ENCODE measurements at places on chromosomes 12 and 14. TPM values are rescaled to one million over a fixed set of nuclear protein-coding genes. Genes with fewer than 3 reads are reported as not detected.

The PIP4K2C gene
- 18.2 TPM for total RNA-seq

The KDM2B gene
- total RNA-seq = 23.7 TPM

The CD4 gene
- total RNA-seq = 0.28 TPM

The TCL1B gene
- not detected for total RNA-seq

The CCDC196 gene
- not detected for total RNA-seq

The SLC6A13 gene
- total RNA-seq = 0.19 TPM

The SLC24A4 gene
- total RNA-seq = not detected

The NANOG gene
- not detected for total RNA-seq

The SLC25A21 gene
- total RNA-seq = under 0.01 TPM

The CCDC38 gene
- under 0.01 TPM for total RNA-seq

The NR1H4 gene
- total RNA-seq = not detected

The CCDC59 gene
- total RNA-seq = 86.1 TPM

Measured in regular cardiac myocyte (primary cell).